ENCODE measurements at places on chromosomes 2 and 18.

DNA sequence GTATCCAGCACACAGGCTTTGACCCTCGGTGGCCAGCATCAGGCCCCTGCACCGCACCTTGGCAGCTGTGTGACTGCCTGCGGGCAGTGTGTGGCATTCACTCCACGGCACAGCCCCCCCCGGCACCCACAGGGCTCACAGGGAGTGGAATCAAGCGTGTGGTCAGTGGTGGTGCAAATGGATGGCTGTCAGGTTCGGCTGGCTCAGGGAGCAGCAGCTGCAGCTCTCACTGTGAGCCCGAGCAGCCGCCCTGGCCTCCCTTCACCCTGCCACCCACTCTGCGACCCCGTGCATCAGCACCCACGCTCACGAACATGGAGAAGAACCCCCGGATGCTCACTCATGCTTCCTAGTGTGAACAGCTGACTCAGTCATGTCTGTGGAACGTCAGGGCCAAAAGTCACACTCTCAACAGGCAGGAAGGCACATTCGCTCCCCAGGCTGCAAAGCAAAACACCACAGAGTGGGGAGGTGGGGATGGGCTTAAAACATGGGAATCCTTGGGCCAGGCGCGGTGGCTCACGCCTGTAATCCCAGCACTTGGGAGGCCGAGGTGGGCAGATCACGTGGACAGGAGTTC lies 41.5 kb upstream of the GPC1 start:
- DNase-seq, result no peak

- DNase-seq, result no peak
Measured at GRCh38 chr2:240672076-240672700, 10.5 kb downstream of the AQP12B start.

- peak; percentile 7 for DNase-seq
Measured at GRCh38 chr18:46917803-46918600, 600 bp downstream of the KATNAL2 start.

DNA sequence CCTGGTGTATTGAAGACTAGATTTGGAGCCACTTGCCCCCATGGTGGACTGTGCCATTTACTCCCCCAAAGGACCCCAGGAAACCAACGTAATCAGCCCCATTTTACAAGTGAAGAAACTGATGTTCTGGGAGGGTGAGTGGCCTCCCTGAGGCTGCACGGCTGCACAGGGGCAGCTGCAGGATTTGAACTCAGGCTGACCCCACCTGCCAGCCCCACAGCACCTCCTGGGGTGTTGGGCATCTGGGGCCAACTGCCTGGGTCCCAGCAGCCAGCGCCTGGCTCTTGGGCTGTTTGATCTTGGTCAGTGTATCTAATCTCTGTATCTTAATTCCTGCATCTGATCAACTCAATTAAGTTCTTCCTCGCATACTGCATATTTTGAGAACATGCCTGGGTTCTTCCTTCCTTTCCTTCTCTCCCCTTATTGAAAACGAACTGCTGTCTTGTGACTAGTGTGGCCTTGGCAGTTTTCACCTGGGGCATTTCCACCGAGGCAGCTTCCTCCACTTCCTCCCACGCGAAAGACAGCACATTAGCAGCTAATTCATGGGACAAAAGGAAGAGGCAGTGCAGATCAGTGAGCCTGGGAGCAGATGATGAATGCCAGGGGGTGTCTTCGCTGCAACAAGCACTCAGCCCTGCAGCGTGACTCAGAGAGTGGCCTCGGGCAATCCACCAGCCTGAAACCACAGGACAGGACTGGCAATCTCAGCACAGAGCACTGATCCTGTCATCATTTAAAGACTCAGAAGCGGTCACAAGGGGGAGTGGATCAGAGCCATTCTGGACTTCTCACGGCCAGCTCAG lies 184.1 kb upstream of the RAB12 start:
- DNase-seq, result no peak

DNA sequence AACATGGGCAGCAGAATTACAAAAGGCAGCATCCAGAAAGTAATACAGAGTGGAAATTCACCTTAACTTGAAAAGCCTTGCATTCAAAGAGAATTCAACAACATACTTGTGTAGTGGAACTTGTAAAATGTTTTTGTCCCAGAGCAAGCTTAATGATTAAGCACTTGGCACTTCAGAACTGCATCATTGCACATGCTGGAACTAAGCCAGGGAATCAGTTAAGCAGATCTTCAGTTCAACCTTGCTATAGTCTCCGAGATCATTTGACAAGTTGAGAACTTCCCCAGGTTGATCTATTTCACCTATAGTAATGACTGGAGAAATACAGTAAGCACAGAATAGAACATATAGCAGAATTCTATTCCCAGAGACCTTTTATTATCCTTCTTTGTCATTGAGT lies 1337.2 kb upstream of the NXPH2 start:
- no peak for DNase-seq

- DNase-seq, result no peak
Measured at GRCh38 chr2:36376992-36377738, 21.6 kb downstream of the CRIM1 start.

- DNase-seq, result no peak
Measured at GRCh38 chr2:225598897-225599296, 199.4 kb downstream of the NYAP2 start.

DNA sequence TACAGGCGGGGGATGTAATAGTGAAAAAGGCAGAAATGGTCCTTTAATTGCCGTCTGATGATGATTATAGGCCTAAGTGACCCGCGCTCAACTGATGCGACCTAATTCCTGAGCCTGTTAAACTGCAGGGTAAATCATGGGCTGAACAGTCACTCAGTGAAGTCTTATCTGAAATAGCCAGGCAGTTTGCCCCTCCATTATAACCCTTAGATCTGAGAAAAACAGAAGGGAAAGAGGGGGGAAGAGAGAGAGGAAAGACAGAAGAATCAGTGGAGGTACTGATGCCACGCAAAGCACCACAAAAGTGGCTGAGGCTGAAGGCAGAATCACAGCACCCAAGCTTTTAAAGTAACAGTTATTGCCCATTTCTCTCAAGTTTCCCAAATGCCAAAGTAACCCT lies 73.1 kb upstream of the DNMT3A start:
- no peak for DNase-seq

- DNase-seq, result no peak
Measured at GRCh38 chr2:144827404-144827803, 307.5 kb upstream of the ZEB2 start.

DNA sequence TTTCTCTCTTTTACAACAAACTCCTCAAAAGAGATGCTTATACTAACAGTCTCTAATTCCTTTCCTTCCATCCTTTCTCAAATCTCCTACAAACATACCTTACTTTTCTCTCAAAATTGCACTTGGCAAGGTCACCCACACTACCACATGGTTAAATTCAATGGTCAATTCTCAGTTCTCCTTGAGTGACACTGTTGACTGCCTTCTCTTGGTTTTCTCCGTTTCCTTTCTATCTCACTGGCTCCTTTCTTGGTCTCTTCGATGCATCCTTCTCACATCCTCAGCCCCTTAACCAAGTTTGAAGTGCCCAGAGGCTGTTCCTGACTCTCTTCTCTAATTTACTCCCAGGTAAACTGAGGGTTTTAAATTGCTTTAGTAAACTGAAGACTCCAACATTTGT lies 12.5 kb downstream of the C1D start:
- DNase-seq, result no peak
